Dermis microvascular lymphatic vessel endothelial cell (primary cell): ENCODE measurements at places on chromosomes 3 and 15.

DNA sequence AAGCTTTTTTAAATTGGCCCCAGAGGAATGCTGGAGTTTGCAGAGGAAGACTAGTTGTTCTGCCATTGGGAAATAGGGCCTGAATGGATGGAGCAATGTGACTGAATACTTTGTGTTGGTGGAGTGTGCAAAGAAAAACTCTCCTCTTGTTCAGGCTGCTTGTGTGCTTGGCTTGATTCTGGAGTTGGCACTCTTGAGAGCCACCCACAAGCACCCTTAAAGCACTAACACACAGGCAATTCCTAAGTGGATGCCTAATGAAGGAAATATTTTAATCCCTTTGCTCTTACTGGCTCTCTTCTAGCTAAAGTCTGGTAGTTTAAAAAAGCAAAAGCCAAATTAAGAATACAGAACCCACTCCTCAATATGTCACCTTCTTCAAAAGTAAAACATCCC lies 304.4 kb upstream of the C2CD4B start:
- no peak for DNase-seq

- DNase-seq: no peak
These were observed 296.2 kb downstream of the ZBTB20 start for GRCh38 chr3:114850898-114851297.

GRCh38 chr3:10768708-10769394 lies 47.2 kb upstream of the SLC6A11 start:
- DNase-seq: no peak

DNA sequence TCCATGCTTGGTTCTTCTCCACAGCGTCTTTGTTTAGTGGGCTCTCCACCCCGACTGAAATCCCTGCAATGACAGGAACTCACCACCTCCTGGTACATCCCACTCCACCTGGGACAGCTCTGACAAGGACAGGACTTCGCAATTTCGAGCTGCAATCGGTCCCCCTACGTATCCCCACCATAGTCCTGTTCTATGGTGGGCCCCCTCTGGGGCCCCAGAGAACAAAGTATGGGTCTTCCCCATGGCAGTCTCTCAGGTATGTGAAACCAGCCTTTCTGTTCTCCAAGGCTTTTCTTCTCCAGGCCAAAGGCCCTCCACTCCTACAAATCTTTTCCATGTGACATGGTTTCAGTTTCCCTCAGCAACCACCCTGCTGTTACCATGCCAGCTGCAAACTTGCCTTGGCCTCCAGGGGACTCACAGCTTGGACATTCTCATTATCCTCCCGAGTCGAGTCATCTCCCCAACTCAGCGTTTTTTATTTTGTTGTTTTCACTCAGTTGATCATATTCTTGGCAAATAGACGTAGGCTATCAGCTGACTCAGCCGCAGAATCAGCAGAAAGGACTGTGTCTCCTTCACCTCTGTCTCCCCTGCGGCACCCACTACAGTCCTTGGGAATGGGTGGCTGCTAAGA lies 233.3 kb downstream of the OPA1 start:
- no peak for DNase-seq

GRCh38 chr3:37149257-37149656 lies 25.1 kb downstream of the LRRFIP2 start:
- DNase-seq: no peak

GRCh38 chr3:171135549-171135948 lies 109.0 kb upstream of the SLC2A2 start:
- no peak for DNase-seq

- no peak for DNase-seq
These were observed 82.6 kb upstream of the TJP1 start for GRCh38 chr15:29904757-29905417.

GRCh38 chr15:80389370-80389769 lies 14.8 kb upstream of the ARNT2 start:
- no peak for DNase-seq

DNA sequence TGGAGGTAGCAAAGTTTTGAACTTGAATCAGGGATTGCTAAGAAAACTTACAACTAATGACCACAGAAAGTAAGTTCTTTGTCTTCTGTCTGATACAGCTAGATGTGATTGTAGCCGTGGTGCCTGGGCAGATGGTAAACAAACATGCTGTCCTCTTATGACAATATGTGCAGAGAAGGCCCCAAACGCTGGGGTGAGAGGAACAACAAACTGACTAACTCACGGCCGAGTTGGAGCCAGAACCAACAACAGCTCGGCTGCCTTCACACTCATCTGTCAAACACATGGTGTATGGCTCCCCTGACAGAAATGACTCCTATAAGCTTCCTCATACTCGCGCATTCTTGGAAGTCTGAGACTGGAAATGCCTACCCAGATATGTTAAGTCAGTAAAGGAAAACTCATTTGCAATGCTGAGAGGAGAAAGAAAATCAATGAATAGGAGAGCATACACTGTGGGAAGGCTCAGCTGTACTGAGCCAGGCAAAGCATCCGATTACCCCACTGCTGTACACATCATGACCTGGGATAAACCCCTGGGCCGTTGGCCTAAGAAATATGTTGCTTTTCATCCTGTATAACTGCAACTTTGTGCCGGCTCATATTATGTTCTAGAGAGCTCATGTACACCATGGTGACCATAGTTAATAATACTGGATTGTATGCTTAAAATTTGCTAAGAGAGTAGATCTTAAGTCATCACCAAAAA lies 5.7 kb downstream of the THBS1 start:
- DNase-seq: peak; percentile 54

DNA sequence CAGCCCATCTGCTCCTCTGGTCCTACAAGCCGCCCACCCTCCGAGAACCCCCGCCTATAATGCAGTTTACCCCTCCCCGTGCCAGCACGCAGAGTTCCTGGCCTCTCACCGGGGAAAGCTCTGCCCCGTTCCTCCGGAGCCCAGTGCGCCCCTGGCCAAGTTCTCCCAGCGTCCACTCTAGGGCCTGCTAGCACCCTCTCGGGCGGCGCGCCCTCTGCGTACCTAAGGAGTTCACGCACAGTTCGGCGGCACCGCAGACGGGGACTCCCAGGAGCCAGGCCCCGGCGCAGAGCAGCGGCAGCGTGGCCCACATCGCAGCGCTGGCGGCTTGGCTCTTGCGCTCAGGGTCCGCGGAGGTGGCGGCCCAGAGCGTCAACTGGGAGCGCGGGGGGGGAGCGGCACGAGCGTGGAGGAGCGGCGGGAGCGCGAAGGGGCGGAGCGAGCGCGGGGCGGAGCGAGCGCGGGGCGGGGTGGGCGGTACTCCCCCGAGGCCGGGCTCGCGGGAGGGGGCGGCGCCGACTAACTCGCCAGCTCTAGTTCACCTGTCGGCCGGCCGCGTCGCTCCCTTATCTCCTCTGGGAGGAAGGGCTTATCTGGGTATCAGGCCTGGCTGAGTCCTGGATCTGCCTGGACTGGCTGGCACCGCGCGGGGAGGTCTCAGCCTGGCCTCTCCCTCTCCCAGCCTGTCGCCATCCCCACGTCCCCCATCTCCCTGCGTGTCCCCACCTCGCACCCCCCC lies at the start of gene CTSH:
Gene CTSH, minus strand, starts transcription at position 378 of the 739 bp plus-strand sequence. Its CDS starts 65 bp downstream, at position 313.
- peak; percentile 74 for DNase-seq

GRCh38 chr15:44082558-44083157 lies 112.4 kb downstream of the FRMD5 start:
- no peak for DNase-seq

DNA sequence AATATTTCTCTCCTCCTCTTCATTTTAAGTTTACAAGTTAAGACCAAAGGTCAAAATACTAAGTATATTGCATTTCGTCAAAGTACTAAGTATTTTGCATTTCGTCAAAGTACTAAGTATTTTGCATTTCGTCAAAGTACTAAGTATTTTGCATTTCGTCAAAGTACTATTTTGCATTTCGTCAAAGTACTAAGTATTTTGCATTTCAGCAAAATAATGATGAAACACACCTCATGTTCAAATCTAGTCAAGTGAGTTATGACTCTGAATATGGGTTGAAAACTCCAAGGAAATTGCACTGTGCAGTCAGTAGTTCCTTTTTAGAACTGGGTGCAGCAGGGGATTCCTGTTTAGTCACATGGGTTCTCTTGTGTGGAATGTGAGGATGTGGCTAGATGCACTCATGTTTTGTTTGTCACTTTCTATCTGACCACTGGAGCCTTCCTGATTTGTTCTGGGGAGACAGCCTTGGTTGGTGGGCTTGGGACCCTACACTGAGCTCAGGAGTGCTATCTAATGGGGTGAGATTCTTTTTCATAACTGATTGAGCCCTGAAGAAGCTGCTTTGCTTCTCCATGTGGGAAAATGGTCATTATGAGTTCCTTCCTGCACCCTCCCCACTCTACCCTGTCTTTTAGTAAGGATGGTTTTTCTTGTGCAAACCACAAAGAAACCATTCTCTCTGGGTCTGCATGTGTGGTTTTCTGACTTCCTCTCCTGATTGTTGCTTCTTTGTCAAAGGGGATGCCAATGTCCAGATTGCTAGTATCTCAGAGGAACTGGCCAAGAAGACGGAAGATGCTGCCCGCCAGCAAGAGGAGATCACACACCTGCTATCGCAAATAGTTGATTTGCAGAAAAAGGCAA lies 73.4 kb downstream of the CCK start:
- DNase-seq: no peak

GRCh38 chr3:52238193-52238760 lies 681 bp downstream of the TWF2 start:
- peak; percentile 13 for DNase-seq

- no peak for DNase-seq
These were observed 292.7 kb upstream of the STT3B start for GRCh38 chr3:31240013-31240412.
